ENCODE measurements at places on chromosomes 5 and 9. TPM values are rescaled to one million over a fixed set of nuclear protein-coding genes. Genes with fewer than 3 reads are reported as not detected.

Gene CRB2
- total RNA-seq = 3.5 TPM

Gene ADGRD2
- not detected for total RNA-seq

Gene PLAC8L1
- not detected for total RNA-seq

Gene LCN9
- total RNA-seq = not detected

Gene BOD1
- total RNA-seq = 59.9 TPM

Gene PLPP6
- total RNA-seq = 5.7 TPM

Gene ENDOG
- total RNA-seq = 14.1 TPM

Gene SLC6A7
- total RNA-seq = not detected

Gene KCNV2
- not detected for total RNA-seq

Gene WDR41
- total RNA-seq = 41.7 TPM

Gene PCDHB7
- 0.94 TPM for total RNA-seq

DNA sequence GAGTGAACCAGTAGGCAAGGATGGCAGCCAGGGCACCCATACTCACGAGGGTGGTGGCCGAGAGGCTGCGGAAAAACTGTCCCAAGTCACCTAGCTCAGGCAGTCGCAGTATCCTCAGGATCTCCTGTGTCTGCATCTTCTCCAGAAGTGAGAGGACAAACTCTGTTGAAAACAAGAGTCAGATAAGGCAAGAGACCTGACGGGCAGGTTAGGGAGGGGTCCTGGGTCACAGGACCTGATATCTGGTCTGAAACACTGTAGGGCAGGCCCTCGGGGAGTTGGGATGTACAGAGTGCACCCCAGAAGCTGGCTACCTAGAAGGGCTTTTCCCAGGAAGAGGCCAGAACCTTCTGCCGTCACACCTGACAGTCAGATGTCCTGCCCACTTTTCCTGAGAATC is 17.4 kb downstream of the ACSL6 start:
- no peak for DNase-seq

DNA sequence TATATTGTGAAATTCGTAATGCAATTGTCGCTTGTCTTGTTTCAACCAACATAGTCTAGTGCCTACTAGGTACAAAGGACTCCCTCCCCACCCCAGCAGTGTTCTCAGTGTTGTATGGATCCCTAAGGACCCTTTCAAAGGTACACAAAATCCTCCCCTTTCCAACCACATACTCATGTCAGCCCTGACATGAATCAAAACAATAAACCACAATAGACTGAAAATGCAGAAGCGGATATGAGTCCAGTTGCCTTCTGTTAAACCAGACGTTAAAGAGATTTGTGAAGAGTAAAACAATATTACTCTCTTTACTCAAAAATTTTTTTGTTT is 82.4 kb upstream of the IFNK start:
- DNase-seq = no peak

DNA sequence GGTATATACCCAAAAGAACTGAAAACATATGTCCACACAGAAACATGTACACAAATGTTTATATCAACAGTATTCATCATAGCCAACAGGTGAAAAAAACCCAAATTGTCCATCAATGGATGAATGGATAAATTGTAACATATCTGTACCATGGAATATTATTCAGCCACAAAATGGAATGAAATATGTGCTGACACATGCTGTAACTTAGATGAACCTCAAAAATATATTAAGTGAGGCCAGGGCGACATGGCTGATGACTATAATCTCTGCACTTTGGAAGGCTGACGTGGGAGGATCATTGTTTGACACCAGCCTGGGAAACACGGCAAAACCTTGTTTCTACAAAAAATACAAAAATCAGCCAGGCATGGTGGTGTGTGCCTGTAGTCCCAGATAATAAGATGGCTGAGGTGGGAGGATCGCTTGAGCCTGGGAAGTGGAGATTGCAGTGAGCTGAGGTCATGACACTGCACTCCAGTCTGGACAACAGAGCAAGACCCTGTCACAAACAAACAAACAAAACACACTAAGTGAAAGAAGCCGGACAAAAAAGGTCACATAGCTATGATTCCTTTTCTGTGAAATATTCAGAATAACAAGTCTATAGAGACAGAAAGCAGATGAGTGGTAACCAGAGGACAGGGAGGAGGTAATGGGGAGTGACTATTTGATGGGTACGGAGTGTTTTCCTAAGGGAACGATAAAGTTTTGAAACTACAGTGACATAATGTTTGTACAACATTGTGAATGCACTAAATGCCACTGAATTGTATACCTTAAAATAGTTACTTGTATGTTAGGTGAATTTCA is 11.4 kb downstream of the KYAT1 start:
- DNase-seq = no peak

GRCh38 chr9:130461218-130461630 is 16.5 kb downstream of the ASS1 start:
- peak; percentile 55 for DNase-seq

DNA sequence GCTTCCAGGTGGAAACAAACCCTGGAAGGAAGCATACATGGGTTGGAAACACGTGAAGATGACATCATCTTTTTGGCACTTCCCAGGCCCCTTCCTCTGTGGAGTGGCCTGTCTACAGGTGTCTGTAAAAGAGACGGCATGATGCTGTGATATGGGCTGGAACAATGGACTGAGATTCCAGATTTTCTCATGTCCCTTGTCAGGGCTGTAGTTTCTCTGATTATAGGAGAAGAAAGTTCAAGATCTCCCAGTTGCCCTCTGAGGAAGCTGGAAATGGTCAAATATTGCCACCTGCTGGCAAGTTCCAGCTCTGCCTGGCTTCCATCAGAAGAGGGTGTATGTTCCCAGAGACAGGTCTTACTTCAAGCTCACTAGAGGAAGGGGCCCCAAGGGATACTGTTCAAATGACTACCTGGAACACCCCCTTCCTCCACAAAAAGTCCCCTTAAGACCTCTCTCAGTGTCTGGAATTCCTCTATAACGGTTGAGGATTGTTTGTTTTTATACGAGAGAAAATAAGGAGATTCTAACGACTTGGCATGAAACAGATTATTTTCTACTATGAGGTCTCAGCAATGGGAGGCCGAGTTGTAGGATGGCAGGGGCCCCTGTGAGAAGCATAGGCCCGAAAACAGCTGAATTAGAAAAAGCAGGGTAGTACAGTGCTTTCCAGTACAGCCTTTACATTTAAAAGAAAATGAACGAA is 7.3 kb upstream of the ANXA6 start:
- DNase-seq = no peak

- DNase-seq = no peak
Measured at GRCh38 chr5:162268694-162269481, 201.3 kb downstream of the GABRG2 start.

DNA sequence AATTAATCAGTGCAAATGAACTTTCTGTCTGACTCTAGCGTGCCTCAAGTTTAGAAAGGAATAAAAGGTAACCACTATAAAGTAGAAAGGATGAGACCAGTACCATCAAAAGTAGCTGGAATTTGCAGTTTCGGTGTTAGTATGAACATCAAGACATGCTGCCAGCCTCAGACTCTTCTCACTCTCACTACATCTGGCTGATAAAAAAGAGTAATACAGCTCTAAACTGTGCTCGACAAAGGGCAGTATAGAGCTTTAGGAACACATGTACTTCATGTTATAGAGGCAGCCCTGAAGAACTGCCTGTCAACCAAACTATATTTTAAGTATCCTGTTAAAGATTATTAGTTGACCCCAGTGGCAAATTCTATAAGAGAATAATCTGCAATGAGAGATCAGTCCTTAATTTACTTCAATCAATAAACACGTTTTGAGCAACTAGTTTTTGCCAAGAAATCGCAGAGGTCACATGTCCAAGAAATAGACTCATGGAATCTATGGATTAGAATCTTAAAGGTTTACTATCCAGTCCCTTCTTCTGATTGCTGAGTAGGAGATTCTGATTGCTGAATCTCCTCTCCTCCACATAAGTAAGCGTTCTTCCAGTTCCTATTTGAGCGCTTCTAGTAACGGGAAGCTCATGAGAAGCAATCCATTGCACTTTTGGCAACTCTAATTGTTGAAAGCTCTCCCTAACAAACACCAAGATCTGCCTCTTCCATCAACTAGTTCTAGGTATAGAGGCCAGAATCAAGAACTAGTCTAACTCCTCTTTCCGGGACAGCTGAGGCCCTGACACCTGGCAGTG is 941 bp downstream of the XPA start:
- no peak for DNase-seq

DNA sequence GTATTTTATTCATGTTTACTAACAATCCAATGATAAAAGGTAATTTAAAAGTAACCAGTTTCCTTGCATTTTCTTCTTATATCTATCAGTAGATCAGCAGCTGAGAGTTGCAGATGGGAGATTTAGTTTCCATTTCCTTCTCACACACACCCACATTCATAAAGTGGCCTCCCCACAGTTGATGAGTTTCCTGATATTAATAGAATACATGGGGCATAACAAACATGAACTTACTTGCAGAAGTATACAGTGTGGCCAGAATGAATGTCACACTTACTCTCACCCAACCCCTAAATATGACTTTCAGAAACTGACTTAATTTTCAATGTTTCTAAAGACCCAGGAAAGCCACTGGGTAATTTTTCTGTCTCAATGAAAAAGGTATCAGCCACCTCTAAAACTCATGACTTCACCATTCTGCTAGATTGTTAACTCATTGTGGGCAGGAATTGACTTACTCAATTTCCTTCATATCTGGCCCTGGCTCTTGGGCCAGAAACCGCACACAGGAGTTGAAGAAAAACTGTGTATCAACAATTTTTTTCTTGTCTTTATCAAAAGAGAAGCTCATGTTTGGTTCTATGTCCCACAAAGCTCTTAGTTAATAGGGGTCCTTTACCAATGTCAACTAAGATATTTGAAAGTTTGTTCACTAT is 63.5 kb upstream of the OSMR start:
- no peak for DNase-seq

DNA sequence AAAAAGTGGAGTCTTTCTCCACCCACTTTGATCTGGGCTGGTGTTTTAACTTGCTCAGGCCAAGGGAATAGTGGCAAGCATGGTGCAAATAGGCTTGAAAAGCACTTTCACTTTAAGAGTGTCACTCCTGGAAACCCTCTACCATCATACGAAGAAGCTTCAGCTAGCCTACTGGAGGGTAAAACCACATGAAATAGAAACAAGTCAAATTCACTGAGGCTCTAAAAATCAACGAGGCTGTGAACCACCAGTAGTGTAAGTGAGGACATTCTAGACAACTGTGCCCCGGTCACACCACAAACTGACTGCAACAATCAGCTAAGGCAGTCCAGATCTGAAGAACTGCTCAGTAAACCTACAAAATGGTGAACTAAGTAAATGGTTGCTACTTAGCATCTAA is 2366.3 kb upstream of the C9orf72 start:
- DNase-seq = no peak

DNA sequence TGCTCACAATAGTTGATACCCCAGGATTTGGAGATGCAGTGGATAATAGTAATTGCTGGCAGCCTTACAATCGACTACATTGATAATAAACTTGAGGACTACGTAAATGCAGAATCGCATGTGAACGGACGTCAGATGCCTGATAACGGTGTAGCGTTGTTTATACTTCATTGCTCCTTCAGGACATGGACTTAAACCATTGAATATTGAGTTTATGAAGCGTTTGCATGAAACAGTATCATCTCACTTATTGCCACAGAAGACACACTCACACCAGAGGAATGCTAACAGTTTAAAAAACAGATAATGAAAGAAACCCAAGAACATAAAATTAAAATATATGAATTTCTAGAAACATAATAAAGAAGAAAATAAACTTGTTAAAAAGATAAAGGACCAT is 101.6 kb downstream of the GABBR2 start:
- no peak for DNase-seq

DNA sequence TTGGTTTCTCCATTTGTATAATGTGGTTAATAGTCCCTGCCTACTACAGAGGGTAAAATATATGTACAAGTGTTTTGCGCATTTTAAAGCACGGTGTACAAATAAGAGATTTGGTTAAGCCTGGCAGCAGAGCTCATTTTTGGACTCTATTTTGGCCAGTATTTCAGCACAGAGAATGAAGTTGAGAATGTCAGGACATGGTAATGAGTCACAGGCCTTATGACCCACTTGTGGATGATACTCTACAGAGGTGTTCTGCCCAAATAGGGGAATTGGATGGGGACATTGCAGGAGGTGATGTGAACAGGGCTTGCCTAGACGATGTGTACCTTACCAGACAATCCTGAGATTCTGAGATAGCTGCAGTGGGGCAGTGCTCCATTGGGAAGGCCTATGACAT is 50.6 kb downstream of the MELK start:
- no peak for DNase-seq

- no peak for DNase-seq
Measured at GRCh38 chr5:9212605-9213004, 333.3 kb downstream of the SEMA5A start.

- no peak for DNase-seq
Measured at GRCh38 chr9:121398374-121398773, 28.3 kb upstream of the STOM start.

- DNase-seq = no peak
Measured at GRCh38 chr9:38682713-38683112, 37.2 kb downstream of the FAM240B start.

GRCh38 chr9:100428871-100429654 is 2.1 kb downstream of the MSANTD3 start:
- DNase-seq = no peak

DNA sequence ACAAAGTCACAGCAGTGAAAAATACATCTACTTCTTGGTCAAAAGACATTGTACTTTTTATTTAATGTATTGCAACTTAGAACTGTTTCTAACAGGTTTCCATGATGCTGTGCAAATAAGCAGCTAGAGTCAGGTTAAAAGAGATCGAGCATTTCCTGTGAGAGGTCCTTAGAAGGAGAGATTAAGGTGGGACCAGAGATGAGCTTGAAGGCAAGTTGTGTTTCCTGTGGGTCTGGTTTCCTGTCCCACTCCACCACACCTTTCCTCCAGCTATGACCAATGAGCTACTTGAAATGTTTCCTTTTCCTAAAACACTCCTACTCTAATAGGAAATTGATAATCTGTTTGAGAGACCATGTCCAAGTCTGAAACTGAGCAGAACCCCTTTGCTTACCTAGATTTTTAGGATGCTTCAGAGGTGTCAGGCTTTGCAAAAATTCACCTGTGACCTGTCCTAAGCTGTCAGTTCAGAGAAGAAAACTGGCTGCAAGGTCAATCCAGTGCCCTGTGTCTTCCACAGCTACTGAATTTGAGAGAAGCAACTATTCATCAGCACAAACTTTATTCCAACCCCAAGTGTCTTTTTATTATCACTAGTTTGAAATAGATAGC is 13.1 kb upstream of the RLN1 start:
- no peak for DNase-seq

- DNase-seq = no peak
Measured at GRCh38 chr9:132651259-132651658, 18.5 kb downstream of the DDX31 start.

DNA sequence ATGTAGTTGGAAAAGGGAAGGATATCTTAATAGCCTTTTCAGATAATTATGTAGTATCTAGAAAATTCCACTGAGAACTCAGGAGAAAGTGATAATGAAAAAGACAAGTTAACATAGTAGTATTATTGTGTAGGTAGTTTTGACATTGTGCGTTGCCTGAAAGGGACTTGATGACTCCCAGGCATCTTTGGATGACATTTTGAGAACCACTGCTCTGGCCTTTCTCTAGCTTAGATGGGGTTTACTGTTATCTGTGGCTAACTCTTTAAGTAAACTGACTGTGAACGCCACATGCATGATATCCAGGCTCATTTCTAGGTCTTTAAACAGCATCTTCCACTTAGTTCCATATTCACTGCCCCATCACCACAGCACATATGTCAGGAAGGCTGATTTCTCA is 14.4 kb upstream of the FYB1 start:
- no peak for DNase-seq

GRCh38 chr5:143652108-143652700 is 159.8 kb upstream of the HMHB1 start:
- no peak for DNase-seq

- no peak for DNase-seq
Measured at GRCh38 chr9:125749951-125750626, 2.9 kb downstream of the PBX3 start.

GRCh38 chr9:127724012-127724411 is 8.1 kb downstream of the TTC16 start:
- no peak for DNase-seq
